ENCODE measurements at places on chromosomes 16 and 17.
A peak's percentile ranks its signal among the peaks of the same experiment; 100 is the strongest.

DNA sequence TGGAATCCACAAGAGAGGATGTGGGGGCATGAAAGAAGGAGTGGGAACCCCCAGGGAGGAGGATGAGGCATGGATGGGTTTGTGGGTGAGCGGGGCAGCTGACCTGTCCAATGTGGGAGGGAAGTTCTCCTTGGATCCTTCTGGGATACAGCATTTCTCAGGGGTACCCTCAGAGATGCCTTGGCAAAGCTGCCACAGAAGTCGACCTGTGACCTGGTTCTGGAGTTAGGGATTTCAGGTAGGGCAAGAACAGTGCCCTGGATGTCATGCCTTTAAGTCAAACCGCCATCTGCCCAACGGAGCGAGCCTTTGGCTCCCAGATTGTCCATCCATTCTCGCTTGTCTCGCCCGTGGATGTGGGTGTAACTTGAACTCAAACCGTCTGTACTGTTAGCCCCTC, 30.0 kb downstream of the WSCD1 start:
- no peak for DNase-seq

- no peak for DNase-seq
These were observed 4.2 kb downstream of the YPEL2 start for GRCh38 chr17:59335685-59336084.

GRCh38 chr16:854808-855410, 54.4 kb upstream of the GNG13 start:
- no peak for DNase-seq

GRCh38 chr17:72119873-72120641, 763 bp upstream of the SOX9 start:
- DNase-seq, result no peak

DNA sequence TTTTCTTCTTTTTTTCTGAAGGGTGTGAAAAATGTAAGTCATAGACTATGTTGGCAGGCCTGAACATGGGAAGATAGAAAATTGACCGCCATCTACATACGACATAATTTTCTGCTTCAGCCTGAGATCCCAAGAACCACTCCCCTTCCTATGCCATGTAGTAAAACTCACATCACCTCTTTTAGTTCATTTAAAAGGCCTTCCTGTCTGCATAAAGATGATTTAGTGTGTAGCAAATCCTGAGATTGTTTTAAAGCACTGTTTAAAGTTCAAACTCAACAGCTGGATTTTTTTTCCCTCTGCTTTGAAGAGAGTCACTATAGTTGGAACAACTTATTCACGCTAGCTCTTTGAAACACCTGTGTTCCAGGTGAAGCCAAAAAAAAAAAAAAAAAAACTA, 101.5 kb downstream of the NLK start:
- no peak for DNase-seq

GRCh38 chr16:67996666-67997065, 2.6 kb downstream of the DPEP2 start:
- no peak for DNase-seq

DNA sequence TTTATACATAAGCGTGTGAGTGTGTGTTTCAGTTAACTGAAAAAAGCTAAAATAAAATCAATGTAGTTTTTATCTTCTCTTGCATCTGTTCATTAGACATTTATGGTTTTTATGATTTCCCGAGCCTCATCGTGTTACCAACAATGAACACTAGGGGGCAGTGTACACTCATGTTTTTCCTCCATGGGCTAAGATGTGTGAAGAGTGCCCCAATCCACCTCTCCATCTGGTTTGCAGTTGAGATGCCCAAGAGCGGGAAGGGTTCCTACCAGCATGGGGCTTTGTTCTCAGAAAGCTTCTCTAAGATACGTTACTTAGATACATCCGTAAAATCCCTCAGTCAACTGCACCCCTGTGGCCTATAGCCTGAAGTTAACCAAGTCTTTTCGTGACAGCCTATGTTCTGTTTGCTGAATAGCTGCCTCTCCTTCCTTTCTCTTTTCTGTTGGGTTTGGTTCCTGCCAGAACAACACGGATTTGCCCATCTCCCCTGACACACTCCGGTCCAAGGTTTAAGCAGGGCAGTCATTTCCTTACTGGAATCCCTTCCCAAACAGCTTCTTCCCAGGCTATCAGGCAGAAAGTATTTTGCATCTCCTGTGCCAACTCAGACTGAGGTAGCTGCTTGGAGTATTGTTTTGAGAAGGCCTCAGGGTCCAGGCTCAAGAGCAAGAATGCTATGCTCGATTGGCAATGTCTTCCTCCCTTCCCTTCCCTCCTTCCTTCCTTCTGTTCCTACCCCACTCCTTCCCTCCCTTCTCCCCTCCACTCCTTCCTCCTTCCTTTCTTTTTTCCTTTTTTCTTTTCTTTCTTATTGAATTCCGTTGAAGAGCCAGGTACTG, 12.9 kb upstream of the ELAC2 start:
- peak; percentile 44 for DNase-seq

DNA sequence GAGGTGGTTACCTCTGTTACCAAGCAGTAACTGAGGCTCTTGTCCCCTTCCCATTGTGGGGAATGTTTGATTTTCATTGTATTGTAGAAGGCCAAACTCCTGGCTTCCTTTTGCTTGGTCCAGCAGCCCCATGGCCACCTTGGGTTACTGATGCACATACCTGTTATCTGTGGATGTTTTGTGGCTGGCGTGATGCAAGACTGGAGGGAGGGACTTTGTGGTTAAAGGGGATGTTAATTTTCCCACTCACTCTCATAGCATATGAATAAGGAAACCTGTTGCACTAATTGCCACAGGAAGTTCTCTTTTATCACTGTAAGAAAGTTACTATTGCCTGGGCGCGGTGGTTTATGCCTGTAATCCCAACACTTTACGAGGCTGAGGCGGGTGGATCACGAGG, 168.6 kb upstream of the HS3ST4 start:
- no peak for DNase-seq

DNA sequence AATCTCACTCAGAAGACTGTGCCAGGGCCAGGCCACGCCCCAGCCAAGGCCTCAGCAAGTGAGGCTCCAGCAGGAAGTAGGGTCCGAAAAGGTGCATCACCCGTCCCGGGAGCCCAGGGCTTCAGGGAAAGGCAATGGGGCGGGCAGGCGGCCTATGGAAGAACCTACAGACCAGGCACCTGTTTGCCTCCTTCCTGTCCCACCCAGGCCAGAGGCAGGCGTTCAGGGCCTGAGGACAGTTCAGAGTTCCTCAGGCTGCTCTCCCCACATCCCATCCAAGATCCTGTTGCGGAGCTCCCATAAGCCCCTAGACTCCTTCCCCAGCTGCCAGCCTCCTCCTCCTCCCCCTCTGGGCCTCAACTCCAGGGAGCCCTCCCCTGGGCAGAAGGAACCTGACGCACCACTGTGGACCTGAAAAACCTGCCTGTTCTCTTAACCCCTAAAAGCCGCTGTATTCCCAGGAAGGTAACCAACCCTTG, 2.3 kb downstream of the CLUH start:
- DNase-seq, result no peak

DNA sequence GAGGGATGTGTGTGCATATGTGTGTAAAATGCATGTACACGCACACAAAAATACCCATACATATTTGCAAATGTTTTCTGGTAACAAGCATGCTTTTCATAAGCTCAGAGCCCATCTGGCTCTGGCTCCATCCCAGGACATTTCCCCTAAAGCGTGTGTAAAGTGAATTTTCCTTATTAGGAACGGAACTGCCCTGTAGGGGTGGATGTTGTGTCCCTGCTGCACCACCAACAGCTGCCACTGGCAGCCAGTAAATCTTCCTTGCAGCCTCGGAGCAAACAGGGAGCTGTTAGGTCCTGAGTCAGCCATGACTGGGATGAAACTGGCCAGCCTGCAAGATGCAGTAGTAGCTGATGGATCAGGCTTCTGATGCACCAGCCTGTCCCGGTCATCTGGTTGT, 393.5 kb downstream of the UTP18 start:
- no peak for DNase-seq

GRCh38 chr17:13581925-13582324, 19.8 kb downstream of the HS3ST3A1 start:
- DNase-seq, result no peak

GRCh38 chr17:51435171-51435552, 174.8 kb downstream of the UTP18 start:
- DNase-seq, result no peak

- peak; percentile 69 for DNase-seq
These were observed 41.1 kb upstream of the KLHDC4 start for GRCh38 chr16:87806641-87807546.

DNA sequence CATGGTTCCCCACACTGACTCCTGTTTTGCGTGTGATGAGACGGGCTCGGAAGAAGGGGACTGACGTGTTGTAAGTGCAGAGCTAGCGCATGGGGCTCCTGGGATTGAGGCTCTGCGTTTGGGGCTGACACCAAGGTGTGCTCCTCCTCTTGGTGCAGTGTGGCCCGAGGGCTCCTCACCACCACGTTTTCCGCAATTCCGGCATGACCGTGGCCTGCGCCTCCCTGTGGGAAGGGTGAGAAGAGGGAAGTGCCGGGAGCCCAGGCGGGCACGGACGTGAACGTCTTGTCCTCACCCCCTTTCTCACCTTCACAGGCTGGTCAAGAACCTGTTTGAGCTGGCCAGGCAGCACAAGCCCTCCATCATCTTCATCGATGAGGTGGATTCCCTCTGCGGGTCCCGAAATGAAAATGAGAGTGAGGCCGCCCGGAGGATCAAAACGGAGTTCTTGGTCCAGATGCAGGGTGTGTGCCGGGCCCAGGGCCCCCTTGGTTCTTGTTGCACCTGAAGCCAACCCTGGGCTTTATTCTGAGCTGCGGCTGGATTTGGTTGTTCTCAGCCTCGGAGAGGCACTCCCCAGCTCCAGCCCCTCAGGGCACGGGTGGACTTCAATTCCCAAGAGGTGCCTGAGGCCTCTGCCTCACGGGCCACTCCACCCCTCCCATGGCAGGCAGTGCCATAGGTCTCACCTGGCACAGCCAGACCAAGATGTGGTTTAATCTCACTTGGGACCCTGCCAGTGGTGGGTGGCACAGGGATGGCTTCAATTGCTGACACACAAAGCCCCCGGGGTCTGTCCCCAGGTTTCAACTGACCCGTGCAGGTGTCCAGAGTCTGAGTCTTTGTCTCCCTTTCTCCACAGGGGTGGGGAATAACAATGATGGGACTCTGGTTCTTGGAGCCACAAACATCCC, 8.9 kb downstream of the VPS4A start:
- no peak for DNase-seq

DNA sequence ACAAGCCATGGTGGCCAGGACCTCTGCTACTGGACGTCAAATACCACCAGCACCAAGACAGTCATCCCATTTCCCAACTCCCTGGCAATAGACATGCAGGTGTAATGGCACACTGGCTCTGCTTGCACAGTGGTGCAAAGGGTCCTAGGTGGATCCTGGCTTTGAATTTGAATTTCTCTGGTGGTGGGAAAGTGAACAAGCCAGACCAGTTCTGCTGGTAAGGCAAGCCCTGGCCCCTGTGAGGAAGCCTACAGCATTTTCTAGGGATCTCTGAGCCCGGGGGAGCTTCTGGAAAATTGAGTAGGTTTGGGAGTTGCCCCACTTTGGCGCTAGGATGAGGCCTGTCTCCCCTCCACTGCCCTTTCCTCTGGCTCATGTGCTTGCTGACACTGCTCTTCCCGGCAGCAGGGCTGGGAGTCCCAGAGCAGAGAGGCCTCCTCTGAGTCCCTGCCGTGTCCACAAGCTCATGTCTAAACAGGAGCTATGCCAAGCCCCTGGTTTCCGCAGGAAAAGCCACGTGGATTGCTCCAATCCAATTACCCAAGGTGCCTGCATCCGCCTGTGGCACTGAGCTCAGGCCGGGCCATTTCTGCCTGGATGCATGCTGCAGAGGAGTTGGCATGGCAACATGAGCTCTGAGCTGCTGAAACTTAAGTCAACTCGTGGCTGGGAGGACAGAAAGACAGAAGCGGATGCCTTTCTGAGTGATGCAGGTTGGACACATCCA, 67.0 kb downstream of the PRMT7 start:
- DNase-seq, result no peak

GRCh38 chr17:10094797-10095196, 103.6 kb downstream of the GAS7 start:
- DNase-seq, result no peak

DNA sequence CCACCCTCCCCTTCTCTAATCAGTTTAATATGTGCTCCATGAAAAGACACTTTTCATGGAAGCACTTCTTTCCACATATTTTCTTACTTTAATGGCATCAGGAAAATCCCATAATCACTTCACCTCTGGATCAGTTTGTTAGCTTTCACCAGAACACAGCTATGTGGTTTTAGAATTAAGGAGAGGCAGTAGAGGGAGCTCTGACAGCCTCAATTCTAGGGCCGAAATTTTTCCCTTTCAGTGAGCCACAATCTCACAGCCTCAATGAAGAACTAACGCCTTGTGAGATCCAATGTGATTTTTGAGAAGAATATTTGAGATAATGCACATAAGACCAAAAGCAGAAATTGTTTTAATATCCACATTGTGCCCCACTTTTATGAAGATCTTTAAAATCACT, 1494.0 kb upstream of the CDH8 start:
- DNase-seq, result no peak

- no peak for DNase-seq
These were observed 50.5 kb downstream of the GLG1 start for GRCh38 chr16:74556375-74556922.

DNA sequence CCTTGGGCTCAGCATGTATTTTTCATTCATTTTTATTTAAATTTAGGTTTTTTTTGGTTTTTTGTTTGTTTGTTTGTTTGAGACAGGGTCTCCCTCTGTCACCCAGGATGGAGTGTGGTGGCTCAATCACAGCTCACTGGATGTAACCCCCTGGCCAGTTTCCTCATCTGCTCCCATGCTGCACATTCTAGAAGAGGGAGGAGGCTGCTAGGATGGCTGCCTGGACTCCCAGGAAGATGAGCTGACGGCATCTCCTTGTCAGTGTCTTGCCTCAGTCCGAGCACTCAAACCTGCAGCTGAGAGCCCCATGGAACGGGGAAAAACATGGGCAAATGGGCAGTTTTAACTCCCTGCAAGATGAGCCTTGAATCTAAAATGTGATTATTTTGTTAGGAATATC, 7.5 kb downstream of the MEAK7 start:
- DNase-seq, result no peak

DNA sequence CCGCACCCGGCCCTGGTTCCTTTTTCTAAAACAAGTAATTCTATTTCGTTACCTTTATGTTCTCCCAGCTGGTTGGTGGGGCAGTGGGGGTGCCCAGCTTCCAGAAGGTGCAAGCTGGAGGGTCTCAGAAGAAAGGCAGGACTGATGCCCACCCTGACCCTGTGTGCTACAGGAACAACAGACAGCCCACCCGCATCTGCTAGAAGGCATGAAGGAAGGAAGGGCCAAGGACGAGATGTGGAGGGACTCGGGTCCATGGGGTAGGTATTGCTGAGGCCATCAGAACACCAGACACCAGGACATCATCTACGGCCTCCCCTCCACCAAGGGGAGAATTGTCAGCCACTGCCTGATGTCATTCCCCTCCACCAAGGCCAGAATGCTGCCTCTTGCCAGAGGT, 6.4 kb upstream of the CYTH1 start:
- DNase-seq, result no peak

- no peak for DNase-seq
These were observed 91.3 kb upstream of the NOG start for GRCh38 chr17:56502120-56502654.

GRCh38 chr17:44432254-44433157, 43.1 kb upstream of the ITGA2B start:
- DNase-seq, result no peak

Measured in activated CD8-positive, alpha-beta memory T cell treated with anti-CD3 and anti-CD28 coated beads, Interleukin-2, amount 50 U/mL, for 4 hours (primary cell).